CD4-positive, alpha-beta T cell treated with Interferon alpha-2 for 1 hour (primary cell): ENCODE measurements at places on chromosomes 5 and 9.

GRCh38 chr5:149762958-149763630 lies 33.0 kb downstream of the PPARGC1B start:
- DNase-seq = no peak

DNA sequence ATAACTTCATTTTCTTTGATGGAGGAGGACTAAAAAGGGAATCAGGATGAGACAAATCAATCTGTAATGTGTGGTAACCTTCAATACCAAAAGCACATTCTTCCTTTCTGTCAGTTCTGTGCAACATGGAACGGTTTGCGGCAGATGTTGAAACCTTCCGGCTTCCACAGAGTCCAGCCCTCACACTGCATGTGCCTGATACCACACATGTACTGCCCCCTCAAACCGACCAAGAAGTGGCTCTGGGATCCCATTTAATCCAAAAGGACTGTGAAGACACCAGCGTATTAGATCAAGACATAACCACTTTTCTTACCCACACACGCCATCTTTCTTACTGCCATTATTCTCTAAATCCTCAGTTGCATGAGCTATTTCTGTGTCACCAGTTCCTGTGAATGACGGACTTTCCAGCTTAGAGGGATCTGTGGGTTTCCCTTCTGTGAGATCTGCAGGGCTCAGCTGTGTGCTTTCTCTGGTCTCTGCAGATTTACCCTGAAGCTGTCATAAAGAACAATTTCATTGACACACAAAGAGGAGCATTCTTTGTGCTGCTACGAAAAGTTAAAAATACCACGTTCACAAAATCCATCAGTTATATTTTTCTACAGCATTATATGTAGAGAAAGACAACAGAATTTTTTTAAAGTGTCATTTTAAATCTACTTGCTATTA lies 25.8 kb downstream of the NSUN2 start:
- no peak for DNase-seq

DNA sequence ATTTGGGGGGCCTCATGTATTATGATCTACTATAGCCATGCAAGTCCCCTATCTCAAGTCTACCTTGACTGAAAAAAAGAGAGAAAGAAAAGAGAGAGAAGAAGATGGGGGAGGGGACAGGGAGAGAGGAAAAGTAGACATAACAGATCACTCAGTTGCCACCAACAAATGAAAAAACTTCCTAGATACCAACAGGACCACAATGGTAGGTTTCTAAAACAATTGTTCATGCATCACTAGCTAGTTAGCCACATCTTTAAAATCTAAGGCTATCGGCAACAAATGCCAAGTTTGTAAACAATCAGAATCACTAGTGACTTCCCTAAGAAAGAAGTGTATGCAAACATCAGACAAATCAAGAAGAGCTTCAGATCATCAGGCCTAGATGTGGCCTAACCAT lies 328.2 kb downstream of the BNC2 start:
- no peak for DNase-seq

DNA sequence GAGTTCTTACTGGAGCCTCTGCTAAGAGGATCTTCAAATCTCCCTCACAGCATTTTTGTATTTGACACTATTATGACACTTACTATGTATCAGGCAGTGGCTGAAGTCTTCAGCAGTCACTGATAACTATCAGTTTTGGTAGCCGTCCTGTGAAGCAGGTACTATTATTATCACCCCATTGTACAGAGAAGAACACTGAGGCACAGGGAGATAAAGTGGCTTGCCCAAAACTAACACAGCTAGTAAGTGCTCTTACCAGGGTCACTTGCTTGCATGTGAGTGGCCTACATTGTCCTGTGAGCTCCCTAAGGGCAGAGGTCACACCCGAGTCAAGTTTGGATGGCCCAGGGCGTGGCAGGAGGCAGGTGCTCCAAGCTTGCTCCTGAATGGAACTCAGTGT lies 16.8 kb downstream of the GABBR2 start:
- no peak for DNase-seq

DNA sequence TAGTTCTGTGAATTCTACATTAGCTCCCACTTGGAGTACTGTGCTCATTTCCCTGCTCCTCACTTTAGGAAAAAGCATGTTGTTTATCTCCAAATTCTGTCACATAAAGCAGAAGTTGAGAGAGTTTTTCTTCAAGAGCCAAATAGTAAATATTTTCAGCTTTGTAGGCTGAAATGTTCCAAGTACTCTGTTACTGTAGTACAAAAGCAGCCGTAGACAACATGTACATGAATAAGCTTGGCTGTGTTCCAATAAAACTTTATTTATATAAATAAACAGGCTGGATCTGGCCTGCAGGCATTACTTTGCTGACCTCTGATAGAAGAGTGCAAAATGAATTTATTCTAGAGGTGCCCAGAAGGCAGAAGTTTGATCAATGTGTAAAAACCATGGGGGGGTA lies 73.0 kb upstream of the AGXT2 start:
- DNase-seq = no peak

DNA sequence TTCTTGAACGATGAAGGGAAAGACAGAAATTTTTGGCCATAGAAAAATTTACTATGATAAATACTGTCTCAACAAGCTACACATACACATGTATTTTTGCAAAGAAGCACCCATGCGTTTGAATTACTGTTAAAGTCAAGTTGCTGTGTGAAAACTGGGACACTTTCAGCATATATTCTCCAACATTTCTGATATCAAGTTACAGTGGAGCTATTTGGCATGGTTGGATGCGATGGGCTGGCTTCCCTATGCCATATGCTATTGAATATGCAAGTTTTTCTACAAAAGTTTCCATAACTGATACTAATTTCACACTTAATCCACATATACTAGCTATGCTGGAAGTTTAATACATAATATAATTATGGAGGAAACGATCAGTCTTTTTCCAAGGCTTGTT lies 381.4 kb downstream of the CTNND2 start:
- no peak for DNase-seq

DNA sequence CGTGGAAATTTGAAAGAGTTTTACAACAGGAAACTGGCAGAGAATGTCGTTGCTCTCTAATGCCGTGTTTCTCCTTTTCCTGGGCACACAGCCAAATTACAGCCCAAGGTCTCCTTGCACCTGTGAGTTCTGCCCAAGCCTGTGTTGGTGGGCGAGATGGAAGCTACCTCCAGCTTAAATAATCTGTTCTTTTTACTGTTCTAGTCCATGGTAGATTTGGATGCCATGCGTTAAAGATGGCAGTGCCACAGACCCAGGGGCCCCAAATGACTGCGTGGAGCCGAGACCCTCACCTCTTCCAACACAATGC lies 92.6 kb upstream of the IRX4 start:
- no peak for DNase-seq

DNA sequence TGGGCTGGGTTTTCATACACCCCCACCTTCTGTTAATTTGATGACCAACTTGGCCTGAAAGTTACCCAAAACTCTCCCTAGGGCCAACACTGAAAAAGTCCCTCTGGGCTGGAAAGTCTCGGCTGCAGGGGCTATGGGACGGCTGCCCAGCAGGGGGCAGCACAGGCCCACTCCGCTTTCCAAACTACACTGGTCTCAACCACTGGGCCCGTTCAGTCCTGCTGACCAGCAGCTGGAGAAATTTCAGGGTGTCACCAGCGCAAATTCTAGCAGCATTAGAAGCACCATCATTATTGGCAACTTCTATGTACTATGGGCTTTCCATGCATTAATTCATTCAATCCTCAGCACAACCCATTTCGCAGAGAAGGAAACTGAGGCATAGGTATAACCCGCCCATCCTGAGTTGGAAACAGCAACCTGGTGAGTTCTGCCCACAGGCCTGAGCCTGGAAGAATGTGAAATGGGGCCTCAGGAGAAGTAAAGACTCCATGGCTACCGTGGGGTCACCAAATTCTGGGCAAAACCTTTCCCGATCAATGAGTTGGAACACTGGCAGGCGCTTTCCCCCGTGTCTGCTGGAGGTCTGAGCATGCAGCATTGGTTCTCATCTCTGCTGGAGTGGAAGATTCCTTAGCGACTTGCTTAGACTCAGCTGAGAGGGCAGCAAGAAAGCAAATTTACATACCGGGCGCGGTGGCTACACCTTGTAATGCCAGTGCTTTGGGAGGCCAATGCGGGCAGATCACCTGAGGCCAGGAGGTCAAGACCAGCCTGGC lies 9.7 kb downstream of the ORM2 start:
- DNase-seq = peak; percentile 49

DNA sequence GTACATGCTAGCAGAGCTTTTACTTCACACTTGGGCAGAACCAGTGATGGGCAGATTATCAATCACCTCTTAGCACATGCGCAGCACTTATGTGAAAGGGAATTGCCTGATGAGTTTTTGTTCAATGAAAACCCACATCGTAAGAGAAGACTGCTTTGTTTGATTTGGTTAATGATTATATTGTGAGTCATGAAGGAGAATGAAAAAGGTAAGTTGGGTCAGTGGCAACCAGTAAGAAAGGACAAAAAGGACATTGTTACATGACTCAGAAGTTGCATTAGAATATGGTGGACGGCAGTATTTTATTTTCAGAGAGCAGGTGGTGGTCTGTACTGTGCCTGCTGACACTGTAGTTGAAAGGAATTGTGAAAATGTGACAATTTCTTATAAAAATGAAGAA lies 127.4 kb downstream of the AOPEP start:
- DNase-seq = no peak

DNA sequence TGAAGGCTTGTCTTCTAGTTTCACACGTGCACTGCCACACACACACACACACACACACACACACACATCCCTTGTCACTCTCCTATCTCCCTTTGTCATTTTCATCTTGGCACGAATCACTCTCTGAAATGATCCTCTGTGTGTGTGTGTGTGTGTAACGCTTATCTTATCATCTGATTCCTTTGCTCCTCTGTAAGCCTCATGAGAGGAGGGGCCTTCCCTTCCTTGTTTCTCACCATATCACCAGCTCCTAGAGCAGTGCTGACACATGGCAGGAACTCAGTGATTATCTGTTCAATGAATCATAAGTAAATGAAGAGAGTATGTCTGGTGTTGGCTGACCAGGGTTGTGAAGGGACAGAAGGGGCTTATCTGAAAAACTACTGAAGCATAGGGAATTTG lies 53.3 kb downstream of the PDE4D start:
- no peak for DNase-seq

DNA sequence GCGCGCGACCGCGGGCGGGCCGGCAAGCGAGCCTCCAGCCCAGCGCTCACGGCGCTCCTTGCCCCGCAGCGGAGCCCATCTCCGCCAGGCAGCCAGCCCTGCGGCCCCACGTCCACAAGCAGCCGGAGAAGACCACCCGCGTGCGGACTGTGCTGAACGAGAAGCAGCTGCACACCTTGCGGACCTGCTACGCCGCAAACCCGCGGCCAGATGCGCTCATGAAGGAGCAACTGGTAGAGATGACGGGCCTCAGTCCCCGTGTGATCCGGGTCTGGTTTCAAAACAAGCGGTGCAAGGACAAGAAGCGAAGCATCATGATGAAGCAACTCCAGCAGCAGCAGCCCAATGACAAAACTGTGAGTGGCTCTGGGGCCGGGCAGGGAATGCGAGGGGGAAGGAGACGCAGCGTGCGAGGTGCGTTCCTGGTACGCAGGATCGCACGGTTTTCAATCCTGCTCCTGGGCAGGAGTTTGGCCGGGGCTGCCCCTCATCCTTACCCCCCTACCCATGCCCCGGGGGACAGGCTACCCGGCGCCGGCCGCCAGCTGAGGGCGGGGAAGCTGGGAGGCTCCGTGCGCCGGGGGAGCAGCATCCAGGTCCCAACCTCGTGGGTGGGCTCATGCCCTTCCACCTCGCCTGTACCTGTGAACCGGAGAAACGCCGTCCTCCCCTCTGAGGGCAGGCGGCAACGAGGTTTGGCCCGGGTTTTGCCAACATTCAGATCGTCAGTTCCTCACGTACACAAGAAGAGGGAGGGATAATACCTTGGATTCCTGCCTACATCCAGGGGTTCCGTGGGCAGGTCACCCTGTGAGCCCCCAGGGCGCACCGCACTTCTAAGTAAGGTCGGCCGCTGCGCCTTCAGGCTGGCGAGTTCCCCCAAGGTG lies 6.6 kb downstream of the ISL1 start:
- DNase-seq = no peak

DNA sequence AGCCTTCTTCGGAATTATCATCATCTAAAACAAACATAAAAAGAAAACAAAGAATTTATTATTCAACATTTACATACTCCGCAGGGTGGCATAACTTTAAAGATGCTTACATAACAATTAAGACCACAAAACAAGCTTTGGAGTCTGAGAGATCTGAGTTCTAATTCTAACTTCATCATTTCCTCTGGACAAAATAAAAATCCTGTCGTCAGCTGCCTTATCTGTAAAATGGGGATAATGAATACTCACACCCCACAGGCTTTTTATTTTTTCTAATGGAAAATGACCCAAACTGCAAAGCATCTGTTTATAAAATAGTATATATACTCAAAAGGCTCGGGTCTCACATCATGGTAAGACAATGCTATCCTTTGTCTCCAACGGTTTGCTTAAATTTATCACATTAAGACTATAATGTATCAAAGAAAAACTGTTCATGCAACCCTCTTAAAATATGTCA lies 4.3 kb downstream of the ARRDC3 start:
- no peak for DNase-seq

DNA sequence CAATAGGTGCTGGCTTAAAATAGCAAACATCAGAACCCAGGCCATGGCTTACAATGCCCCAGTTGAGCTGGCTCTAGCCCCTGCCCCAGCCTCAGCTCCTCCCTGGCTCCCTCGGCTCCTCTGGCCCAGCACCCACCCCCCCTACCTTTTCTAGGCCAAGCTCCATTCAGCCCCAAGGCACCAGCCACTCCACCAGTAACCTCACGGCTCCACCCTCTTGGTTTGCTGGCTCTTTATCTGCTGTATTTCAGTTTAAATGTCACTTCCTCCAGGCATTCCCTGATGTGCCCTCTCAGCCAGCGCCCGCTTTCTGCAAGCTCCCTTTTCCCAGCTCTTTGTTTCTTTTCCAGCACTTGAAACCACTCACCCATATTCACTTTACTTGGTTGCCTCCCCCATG lies 10.6 kb downstream of the C1QTNF2 start:
- no peak for DNase-seq

GRCh38 chr5:2802693-2803365 lies 51.4 kb upstream of the IRX2 start:
- DNase-seq = no peak

DNA sequence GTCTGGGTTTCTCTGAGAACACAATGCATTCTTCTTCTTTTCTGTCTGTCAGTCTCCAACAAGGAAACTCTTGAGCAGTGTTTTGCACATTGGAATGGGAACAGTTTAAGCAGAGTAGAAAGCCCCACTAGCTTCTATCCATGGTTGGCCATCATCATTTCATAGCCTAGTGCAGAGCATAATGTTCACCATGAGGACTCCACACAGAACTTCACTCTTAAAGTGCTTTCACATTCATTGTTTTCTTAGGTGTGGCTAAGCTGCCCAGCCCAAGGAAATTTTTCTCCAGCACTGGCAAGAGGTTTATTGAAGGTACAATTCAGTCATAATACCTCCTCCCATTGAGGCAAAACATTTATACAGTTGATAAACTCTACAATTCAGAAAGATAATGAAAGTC lies 503.0 kb upstream of the CD180 start:
- no peak for DNase-seq

DNA sequence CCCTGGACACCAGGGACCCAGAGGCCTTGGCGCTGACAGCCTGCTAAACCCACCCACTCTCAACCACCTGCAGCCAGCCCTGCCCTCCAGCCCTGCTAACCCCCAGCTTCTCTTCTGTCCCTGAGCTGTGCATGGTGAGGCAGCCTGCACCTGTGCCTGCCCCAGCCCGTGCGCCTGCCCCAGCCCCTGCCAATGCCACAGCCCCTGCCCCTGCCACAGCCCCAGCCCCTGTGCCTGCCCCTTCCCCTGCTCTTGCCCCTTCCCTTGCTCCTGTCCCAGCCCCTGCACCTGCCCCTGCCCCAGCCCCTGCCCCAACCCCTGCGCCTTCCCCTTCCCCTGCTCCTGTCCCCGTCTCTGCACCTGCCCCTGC lies 43.3 kb upstream of the IRX4 start:
- no peak for DNase-seq
